ENCODE measurements at places on chromosomes 1 and 21.

DNA sequence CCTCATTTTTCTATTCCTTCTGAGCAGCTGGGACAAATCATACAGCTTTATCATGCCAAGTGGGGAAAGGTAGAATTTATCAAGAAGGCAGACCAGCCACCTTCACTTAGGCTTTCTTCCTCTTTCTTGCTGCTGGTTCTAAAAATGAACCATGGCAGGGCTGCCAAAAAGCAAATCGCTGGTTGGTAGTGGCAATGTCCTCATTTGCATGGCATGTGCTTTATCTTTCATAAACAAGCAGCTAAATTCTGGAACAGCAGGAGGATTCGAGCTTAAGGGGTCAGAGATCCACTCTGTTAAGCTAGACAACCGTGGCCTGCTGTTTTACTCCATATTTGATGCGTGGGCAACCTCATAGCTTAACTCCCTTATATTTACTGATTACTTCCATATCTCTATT is 91.3 kb downstream of the RPE65 start:
- no peak for DNase-seq

DNA sequence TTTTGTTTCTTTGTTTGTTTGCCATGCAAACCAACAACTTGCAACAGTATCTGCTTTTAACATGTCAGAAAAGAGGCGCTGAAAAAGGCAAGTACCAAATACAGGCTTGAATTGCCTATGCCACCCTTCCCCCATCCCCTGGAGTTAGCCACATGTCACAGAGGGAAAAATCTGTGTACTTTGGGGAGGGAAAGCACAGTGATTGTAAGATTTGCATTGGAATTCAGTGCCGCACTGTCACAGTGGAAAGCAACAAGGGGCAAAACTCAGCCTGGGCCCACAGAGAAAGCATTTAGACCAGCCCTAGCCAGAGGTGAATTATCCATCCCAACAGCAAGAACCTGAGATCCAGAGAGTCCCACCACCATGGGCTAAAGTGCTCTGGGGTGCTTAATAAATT is 52.4 kb upstream of the ACADM start:
- DNase-seq = no peak

- no peak for DNase-seq
Measured at GRCh38 chr1:15945832-15946448, 30.0 kb downstream of the ZBTB17 start.

- DNase-seq = no peak
Measured at GRCh38 chr1:53331446-53332185, 3.7 kb upstream of the LRP8 start.

DNA sequence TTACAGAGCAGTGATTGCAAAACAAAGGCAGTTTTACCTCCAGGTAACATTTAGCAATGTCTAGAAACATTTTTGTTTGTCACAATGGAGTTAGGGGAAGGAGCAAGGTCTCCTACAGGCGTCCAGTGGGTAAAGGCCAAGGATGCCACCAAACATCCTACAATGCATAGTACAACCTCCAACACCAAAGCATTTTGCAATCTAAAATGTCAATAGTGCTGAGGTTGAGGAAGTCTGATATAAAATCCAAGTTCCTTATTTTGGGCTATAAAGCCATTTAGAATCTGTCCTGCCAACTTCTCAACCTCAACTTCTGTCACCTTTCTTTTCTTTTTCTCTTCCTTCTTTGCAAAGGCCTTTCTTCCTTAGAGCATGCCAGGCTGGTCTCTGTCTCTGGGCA is 111.2 kb downstream of the FASLG start:
- no peak for DNase-seq

- DNase-seq = no peak
Measured at GRCh38 chr1:201916649-201917249, 28.1 kb downstream of the SHISA4 start.

GRCh38 chr1:153355445-153356071 is 2.1 kb upstream of the S100A9 start:
- DNase-seq = peak; percentile 60

- DNase-seq = no peak
Measured at GRCh38 chr1:112575154-112575804, 43.7 kb downstream of the ST7L start.

DNA sequence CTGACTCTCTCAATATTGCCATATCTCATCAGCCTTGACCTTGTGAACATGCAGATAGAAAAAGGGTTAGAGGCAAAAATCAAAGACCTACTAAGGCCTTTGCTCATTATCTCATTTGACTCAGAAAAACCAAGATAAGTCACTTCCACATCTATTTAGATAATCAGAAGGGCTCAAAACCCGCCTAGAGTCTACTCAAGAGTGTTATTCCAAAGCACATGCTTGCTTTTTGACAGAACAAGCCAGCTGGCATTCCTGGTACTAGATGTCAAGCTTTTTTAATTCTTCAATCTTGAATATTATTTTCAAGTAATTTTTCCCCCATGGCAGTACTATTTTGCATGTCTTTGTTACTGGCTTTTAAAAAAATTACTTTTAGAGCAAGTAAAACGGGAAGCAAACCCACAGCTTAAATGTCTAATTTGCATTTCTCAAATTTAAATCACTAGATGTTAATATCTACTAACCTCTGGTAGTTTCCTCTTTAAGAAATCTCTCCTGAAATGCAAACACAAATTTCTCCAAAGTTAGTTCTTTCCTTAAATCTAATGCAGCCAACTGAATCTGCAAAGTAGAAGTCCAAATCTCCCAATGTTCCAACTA is 51.5 kb downstream of the APP start:
- no peak for DNase-seq

DNA sequence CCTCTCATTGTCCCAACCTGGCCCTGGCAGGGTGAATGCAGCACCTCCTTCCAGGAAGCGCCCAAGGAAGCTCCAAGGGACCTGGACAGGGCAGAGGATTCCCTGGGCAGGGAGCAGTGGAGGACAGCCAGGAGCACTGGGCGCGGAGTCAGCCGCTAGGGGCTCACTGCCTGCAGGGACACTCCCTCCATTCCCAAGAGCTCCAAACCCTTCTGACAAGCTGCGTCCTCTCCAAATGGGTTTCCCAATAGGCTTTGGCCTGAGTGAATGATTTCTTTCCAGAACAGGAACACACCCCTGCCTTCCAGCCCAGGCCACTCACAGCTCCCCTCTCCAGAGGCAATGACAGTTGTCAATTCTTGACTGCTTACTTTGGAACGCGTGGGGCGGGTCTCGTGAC is 128.5 kb upstream of the EDN2 start:
- DNase-seq = no peak

- DNase-seq = no peak
Measured at GRCh38 chr1:47930210-47930840, 66.9 kb downstream of the TRABD2B start.

DNA sequence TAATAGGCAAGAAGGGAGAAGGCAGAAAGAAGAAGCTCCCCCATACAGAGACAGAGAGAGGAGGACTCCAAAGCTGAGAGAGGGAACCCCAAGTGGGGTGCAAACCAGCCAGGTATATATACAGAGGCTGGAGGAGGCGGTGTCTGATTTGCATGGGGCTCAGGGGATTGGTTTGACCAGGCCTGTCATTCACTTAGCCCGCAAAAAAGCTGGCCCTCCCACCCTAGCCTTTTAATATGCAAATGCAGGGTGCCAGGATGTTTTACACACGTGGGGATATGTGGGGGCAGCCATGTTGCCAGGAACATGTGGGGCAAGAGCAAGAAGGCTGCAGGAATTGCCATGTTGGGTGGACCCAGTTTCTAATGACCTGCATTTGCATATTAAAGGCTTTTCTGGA is 37.0 kb upstream of the TENT5B start:
- no peak for DNase-seq

DNA sequence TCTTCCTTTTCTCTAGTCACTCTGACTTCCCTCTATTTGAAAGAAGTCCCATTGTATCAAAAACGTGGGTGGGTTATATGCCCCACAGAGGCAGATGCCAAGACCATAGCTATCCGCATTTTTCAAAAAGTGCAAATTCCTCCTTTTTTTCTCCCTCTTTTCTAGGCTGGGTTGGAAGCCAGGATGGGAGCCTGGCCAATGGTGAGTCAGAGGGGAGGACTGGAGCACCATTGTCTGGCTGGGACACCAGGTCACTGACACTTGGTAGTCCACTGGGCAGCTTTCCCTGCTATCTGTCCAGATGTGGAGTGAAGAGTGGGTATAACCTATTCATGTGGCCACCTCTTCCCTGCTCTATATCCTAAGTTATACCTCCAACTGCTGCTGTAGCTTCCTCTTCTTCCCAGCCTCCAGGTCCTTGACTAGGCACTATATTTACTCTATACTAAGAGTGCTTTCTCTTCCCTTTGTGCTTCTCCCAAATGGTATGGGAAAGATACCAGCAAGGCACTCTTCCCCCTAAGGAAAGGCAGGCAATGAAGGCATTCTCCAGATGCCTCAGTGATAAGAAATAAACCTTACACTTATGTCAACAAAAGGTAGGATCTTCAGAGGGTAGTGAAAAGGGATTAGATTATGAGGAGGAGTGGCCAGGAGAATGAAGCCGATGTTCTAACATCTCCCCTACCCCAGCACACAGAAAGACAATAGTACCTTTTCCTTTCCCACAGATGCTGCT is 12.9 kb downstream of the PI4KB start:
- DNase-seq = no peak

DNA sequence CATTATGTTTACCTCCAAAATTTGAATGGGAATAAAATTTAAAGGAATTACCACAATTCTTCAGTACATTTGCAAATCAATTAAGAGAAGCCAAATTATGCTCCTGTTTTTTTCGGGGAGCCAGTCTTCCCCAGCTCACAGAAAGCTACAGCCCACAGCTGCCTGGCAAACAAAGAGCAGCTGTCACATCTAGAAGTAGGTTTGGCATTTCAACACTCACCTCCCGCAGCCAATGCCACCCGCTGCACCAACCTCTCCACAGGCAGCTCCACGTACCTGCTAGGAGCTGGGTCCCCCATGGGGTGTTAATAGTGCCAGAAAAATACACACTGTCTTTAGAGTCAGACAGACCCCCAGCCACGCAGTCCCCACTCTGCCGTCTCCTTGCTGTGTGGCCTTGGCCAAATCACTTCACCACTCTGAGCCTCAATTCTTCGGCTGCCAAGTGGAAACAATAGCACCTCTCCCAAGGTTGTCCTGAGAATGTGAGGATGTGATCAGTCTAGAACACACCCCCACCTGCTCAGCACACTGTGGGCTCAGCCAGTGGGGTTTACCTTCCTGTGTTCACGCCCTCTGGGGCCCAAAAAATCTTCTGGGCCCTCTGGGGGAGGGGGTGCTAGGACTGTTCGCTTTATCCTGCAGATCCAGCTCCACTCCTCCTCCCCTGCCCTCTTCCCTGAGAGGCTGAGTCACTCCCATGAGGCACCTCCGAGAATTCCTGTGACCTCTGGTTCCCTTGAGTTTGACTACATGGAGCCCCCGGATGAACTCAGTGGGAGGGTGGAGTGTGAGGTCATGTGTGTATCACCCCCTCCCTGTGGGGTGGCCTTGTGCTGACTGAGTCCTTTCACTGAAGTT is 204.3 kb upstream of the GRIK3 start:
- no peak for DNase-seq

DNA sequence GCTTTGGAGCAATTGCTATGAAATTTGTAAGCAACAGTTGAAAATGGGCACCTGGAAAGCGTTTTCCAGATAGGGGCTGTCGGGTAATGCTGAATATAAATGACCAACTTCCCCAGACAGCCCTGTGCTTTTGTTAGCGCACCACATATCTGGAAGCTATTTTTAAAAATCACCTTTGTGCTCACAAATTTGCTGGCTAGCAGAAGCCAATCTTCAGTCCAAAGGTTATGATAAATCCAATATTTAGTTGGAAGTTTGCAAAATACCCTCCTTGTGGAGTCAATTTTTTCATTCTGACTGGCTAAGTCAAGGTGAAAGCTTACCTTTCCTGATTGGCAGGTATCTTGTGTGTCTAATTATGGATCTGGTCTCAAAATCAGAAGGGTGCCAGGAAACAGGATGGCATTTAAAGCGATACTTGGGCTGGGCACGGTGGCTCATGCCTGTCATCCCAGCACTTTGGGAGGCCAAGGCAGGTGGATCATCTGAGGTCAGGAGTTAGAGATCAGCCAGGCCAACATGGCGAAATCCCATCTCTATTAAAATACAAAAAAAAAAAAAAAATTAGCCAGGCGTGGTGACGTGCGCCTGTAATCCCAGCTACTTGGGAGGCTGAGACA is 124.1 kb upstream of the AJAP1 start:
- DNase-seq = no peak

GRCh38 chr21:22223385-22223784 is 1225.2 kb downstream of the NCAM2 start:
- no peak for DNase-seq

DNA sequence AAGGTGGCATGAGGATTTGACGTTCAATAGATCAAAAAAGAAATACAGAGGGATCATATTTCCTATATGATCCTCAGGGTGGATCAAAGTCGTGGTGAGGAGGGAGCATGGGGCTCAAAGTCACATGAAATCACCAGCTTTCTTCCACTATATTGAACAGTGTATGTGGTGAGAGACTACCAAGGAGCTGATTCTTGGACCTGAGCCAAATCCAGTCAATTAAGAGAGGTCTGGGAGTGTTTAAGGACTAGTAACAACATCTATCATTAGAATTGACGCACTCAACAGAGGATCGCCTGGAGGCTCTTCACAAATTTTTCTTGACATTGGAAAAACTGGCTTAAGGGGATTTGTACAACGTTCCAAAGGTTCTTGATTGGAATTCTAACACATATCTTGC is 267.7 kb upstream of the PROX1 start:
- DNase-seq = no peak

- no peak for DNase-seq
Measured at GRCh38 chr1:112866151-112866550, 89.8 kb downstream of the SLC16A1 start.

DNA sequence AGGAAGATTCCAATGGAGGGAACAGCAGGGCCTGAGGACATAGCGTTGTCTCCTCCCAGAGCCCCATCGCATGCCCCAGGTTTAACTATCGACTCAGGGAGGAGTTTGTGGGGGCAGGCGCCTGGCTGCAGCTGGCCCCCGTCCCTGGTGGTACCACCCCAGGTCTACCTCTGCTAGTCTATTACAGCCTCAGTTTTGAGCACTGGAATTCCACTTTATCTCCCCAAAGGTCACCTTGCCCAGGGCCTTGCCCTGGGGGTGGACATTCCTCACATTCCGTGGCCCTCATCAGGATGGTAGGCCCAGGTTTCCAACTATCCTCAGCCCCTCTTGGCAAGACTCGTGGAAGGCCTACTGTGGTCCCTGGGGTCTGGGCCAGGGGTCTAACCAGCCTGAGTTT is 65.4 kb upstream of the SSBP3 start:
- no peak for DNase-seq

- DNase-seq = no peak
Measured at GRCh38 chr1:222370081-222370912, 177.6 kb downstream of the HHIPL2 start.

DNA sequence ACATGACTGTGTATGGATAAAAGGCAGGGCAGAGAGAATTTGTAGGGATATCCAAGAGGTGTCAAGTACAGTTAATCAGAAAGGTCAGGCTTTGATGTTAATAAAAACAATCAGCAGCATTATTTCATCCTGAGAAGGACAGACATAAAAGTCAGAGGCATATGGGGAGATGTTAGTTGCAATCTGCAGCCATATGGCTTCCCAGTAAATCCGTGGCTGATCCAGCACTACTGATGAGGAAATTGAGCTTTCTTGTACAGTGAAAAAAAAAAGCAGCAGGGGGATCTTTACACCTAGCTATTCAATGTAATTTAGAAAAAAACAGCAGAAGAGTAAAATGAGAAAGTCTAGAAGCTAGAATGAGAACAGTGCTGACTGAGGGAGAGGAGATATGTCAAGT is 2.2 kb upstream of the SPRR1B start:
- no peak for DNase-seq
